ENCODE measurements at places on chromosomes 5 and 9. TPM values are rescaled to one million over a fixed set of nuclear protein-coding genes. Genes with fewer than 3 reads are reported as not detected.

Gene HACD4
- 0.19 TPM for total RNA-seq

Gene GDA
- total RNA-seq, result not detected

Gene FAM221B
- total RNA-seq, result not detected

Gene AGPAT2
- 61.9 TPM for total RNA-seq

Gene TSSK1B
- under 0.01 TPM for total RNA-seq

Gene INSL4
- total RNA-seq, result not detected

Gene C9orf153
- total RNA-seq, result not detected

Gene RORB
- under 0.01 TPM for total RNA-seq

Gene CCDC112
- total RNA-seq, result 8.5 TPM

Gene STING1
- 67.3 TPM for total RNA-seq

Gene PSD2
- not detected for total RNA-seq

Gene LCN6
- not detected for total RNA-seq

Gene ADRB2
- 6.5 TPM for total RNA-seq

Gene ACOT12
- total RNA-seq, result not detected

Gene NR4A3
- under 0.01 TPM for total RNA-seq

Gene SLC4A9
- not detected for total RNA-seq

Gene HAVCR2
- 0.67 TPM for total RNA-seq

Gene STOM
- 319 TPM for total RNA-seq

Gene F2RL2
- total RNA-seq, result 0.76 TPM

Gene TEK
- total RNA-seq, result 89.3 TPM

Gene CRHBP
- total RNA-seq, result 0.29 TPM

Gene ITGA2
- total RNA-seq, result 159 TPM

Gene ARHGEF37
- 16.7 TPM for total RNA-seq

Gene SYK
- not detected for total RNA-seq

Gene FABP6
- not detected for total RNA-seq

Gene SHISAL2B
- not detected for total RNA-seq

Gene SLC25A2
- 0.48 TPM for total RNA-seq

Gene SLC45A2
- 0.10 TPM for total RNA-seq

Gene IFNB1
- not detected for total RNA-seq
